Stimulated activated CD8-positive, alpha-beta memory T cell treated with anti-CD3 and anti-CD28 coated beads, Interleukin-4, amount 100 ng/mL, for 4 hours (primary cell): ENCODE measurements at places on chromosomes 12 and 14.
A peak's percentile ranks its signal among the peaks of the same experiment; 100 is the strongest.

DNA sequence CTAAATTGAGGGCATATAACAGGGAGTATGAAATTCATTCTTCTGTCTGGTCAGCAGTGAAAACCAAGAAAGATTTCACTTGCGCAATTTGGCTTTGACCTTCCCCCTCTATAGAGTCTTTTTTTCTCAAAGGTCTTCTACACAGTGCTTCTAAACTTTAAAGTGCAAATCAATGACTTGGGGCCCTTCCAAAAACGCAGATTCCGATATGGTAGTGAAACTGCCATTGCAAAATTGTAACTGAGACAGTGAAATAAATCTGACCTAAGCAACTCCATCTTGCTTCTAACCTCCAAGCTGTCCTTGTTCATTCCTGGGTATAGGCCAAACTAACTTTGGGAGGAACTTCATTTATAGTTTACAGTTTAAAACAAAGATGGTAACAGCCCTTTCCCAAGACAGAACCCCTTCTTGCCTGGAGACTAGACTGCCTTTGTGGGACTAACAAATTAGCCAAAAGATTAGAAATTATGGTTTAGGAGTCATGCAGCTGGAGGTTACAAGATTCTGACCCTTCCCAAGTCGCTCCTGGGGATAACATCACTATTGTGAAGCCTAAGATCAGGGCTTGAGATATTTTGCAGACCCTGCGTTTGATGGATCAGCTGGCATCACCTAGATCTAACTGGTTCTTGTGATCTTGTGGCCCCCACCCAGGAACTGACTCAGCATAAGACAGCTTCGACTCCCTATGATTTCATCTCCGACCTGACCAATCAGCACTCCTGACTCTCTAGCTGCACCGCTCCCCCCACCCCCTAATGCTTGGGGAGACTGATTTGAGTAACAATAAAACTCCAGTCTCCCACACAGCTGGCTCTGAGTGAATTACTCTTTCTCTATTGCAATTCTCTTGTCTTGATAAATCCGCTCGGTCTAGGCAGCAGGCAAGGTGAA is 5.0 kb downstream of the SLC25A21 start:
- no peak for DNase-seq

- DNase-seq, result no peak
Measured at GRCh38 chr12:130530429-130530828, 185.7 kb downstream of the RIMBP2 start.

DNA sequence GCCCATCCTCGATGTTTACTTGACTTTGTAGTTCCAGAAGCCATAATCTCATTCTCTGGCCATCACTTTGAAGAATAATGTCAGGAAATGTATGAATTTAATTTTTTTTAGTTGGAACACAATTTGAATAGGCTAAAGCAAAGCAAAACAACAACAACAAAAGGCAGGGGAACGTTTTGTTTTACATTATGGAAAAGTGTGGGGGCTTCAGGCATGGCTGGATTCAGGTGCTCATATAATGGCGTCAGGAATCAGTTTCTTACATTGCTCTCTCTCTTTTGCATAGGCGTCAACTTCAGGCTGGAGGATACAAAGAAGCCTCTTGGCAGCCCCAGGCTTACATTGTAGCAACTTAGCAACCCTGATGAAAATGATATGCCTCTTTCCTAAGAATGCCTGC is 13.1 kb upstream of the RPH3A start:
- no peak for DNase-seq

GRCh38 chr12:80415466-80415865 is 28.6 kb upstream of the PTPRQ start:
- DNase-seq, result no peak

- DNase-seq, result no peak
Measured at GRCh38 chr12:124523071-124523470, 44.3 kb downstream of the NCOR2 start.

- DNase-seq, result no peak
Measured at GRCh38 chr12:22974865-22975264, 349.9 kb downstream of the ETNK1 start.

- DNase-seq, result no peak
Measured at GRCh38 chr14:35390577-35391387, 13.8 kb downstream of the NFKBIA start.

GRCh38 chr14:101791919-101792572 is 30.5 kb downstream of the PPP2R5C start:
- no peak for DNase-seq

DNA sequence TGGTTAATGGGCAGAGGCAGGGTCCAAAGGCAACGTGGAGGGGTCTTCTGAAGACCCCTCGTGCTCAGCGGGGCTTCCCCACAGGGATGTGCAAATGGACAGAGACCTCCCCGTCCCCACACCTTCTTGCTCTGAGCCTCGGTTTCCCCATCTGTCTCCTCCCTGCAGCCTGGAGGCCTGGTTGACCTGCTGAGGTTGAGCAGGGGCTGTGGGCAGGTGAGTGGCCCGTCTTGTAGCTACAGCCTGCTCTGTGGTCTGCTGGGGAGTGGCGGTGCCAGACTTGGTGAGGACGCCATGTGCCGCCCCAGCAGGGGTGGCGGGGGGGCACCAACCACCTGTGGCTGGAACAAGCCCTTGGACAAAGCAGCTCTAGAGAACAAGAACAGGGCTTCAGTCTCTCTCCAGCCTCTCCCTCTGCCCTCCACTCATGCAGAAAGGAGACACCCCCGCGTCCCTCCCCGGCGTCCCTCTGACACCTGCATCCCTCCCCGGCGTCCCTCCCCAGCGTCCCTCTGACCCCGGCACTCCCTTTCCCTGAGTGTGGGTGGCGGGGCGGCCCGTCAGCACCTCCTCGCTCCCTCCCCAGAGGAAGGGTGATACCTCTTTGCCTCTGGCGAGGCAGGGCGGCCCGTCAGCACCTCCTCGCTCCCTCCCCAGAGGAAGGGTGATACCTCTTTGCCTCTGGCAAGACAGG is 83.7 kb downstream of the NOC4L start:
- no peak for DNase-seq

GRCh38 chr14:75822522-75823141 is 159.2 kb downstream of the TGFB3 start:
- DNase-seq, result no peak

- no peak for DNase-seq
Measured at GRCh38 chr12:46893434-46893833, 67.6 kb upstream of the SLC38A4 start.

GRCh38 chr12:88922816-88923215 is 342.5 kb upstream of the KITLG start:
- DNase-seq, result no peak

GRCh38 chr12:82793751-82794281 is 107.1 kb downstream of the TMTC2 start:
- DNase-seq, result no peak

DNA sequence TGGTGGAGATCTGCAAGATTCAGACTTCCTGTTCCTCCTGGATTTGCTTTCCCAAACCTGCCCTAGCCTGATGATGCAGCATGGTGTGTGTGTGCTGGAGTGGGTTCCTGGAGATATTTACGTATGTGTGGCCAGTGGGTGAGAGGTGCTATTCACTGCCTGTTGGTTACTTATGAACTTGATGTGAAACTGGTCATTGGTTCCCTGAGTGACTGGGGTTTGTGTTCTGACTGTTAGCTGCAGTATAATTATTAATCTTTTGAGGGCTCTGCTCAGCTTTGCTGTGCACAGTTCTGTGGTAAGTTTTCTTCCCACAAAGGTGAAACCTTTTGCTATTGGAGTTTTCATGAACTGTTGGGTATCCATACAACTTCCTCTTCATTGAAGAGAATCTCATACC is 541.8 kb upstream of the FBXO33 start:
- DNase-seq, result no peak

DNA sequence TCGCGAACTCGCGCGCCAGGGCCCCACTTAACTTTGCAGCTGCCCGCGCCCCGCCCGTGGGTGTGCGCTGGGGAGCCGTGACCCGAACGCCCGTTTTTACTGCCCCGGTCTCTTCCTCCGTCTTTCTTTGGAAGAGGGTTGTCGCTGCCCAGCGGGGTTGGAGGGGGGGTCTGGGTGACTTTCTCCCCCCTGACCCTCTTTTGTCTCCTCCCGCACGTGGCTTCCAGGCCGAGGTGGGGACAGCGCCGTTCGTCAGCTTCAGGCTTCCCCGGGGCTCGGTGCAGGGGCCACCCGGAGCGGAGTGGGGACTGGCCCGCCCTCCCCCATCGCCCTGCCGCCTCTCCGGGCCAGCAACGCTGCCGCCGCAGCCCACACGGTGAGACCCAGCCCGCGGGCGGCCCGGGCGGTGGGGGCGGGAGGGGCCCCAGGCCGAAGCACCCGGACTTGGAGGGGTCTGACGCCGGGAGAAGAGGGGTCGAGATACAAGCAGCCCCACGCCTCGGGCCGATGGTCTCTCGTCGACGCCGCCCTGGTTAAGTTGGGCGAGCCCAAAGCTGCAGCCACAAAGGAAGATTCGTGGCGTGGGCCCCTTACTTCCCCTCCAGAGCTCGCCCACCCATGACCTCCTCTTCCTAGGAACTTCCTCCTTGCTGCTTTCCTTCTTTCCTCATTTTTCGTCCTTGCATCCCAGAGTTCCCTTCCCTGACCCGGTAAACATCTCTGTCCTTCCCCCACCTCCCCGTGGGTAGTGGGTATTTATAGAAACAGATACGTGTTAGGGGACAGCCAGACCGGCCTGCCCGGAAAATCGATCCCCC is 1.2 kb downstream of the DYRK2 start:
- DNase-seq, result peak; percentile 10

GRCh38 chr12:10553148-10553547 is 47.5 kb downstream of the EIF2S3B start:
- no peak for DNase-seq

- no peak for DNase-seq
Measured at GRCh38 chr12:47729233-47729632, 3.9 kb upstream of the ENDOU start.

GRCh38 chr12:128543460-128543859 is 276.5 kb downstream of the TMEM132C start:
- no peak for DNase-seq

GRCh38 chr12:32765906-32766305 is 10.2 kb upstream of the YARS2 start:
- no peak for DNase-seq

DNA sequence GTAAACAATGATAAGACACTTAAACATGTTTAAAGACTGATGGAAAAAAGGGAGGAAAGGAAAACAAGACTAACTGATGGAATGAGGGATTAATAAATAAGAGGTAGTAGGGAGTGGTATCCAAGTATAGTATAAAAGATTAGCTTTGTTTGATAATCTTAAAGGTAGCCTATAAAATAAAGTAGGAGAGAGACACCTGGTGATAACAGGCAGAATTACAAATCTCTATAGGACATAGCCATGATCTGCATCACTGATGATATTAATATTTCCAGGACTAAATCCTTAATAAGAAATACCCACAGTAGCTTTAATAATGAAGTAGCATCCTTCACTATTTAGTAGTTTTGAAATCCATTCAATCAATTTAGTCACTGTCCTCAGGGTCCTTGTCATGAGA is 30.4 kb downstream of the DLGAP5 start:
- DNase-seq, result no peak

- DNase-seq, result no peak
Measured at GRCh38 chr14:23421594-23421993, 13.5 kb upstream of the MYH6 start.

GRCh38 chr14:46245276-46245675 is 406.3 kb downstream of the RPL10L start:
- no peak for DNase-seq
